Dermis blood vessel endothelial cell (primary cell): ENCODE measurements at places on chromosomes 16 and 17. TPM values are rescaled to one million over a fixed set of nuclear protein-coding genes. Genes with fewer than 3 reads are reported as not detected.

Gene DCXR
- 56.8 and 63.8 TPM in 2 replicates for total RNA-seq

Gene TK1
- 98.7 and 170 TPM in 2 replicates for total RNA-seq

Gene FZD2
- 0.68 and 1.0 TPM in 2 replicates for total RNA-seq

Gene MFAP4
- total RNA-seq = not detected in 2 replicates

Gene HSD17B2
- total RNA-seq = 181 and 215 TPM in 2 replicates

Gene CIBAR2
- not detected in 2 replicates for total RNA-seq

Gene KRTAP3-1
- not detected in 2 replicates for total RNA-seq

Gene STX1B
- 0.51 and 0.70 TPM in 2 replicates for total RNA-seq

Gene ZNF385C
- total RNA-seq = not detected in 2 replicates

Gene FSCN2
- total RNA-seq = 0.42 and 1.0 TPM in 2 replicates

Gene CHST6
- total RNA-seq = 1.2 and 1.9 TPM in 2 replicates

Gene SLC5A11
- 0.05 and 0.17 TPM in 2 replicates for total RNA-seq

Gene CLDN6
- total RNA-seq = not detected in 2 replicates

Gene CYGB
- total RNA-seq = 1.6 and 4.4 TPM in 2 replicates

Gene USP31
- 37.8 and 43.7 TPM in 2 replicates for total RNA-seq

Gene HSD17B1
- total RNA-seq = 0.23 and 0.34 TPM in 2 replicates

Gene CCL13
- not detected in 2 replicates for total RNA-seq

Gene HSBP1
- 40.2 and 70.5 TPM in 2 replicates for total RNA-seq

Gene NEUROD2
- not detected in 2 replicates for total RNA-seq

Gene HBA2
- 0.42 TPM in 1 of 2 replicates, not detected in the other for total RNA-seq

Gene NPIPB8
- total RNA-seq = 0.17 TPM in 1 of 2 replicates, not detected in the other

Gene PAFAH1B1
- 88.3 and 129 TPM in 2 replicates for total RNA-seq

Gene ABCC6
- under 0.01 and 0.47 TPM in 2 replicates for total RNA-seq

Gene CNTNAP1
- 12.3 and 41.2 TPM in 2 replicates for total RNA-seq

Gene SDR42E1
- total RNA-seq = 8.7 and 10.5 TPM in 2 replicates

Gene DNASE1L2
- total RNA-seq = 0.51 and 0.56 TPM in 2 replicates

Gene CA7
- not detected in 2 replicates for total RNA-seq

Gene NECAB2
- total RNA-seq = not detected in 2 replicates

Gene ADORA2B
- total RNA-seq = 3.6 and 8.2 TPM in 2 replicates

Gene RPGRIP1L
- 6.7 and 7.0 TPM in 2 replicates for total RNA-seq

Gene PRDM7
- total RNA-seq = not detected in 2 replicates

Gene TMEM114
- total RNA-seq = not detected in 2 replicates

Gene KCNJ18
- not detected in 2 replicates for total RNA-seq

Gene C16orf92
- not detected in 2 replicates for total RNA-seq

Gene C16orf96
- total RNA-seq = not detected in 2 replicates

Gene RNU2-1
- total RNA-seq = not detected in 2 replicates

Gene CCDC40
- 1.4 and 2.2 TPM in 2 replicates for total RNA-seq

Gene POLR2A
- total RNA-seq = 81.2 and 139 TPM in 2 replicates

Gene OR2C1
- not detected in 2 replicates for total RNA-seq

Gene KRTAP1-5
- not detected in 2 replicates for total RNA-seq

Gene DOC2B
- total RNA-seq = 20.6 and 57.9 TPM in 2 replicates

Gene PCTP
- 40.2 and 44.1 TPM in 2 replicates for total RNA-seq

Gene CMTM2
- total RNA-seq = 0.34 TPM in 1 of 2 replicates, not detected in the other

Gene KRT9
- not detected in 2 replicates for total RNA-seq

Gene ZG16
- total RNA-seq = not detected in 2 replicates

Gene SLC13A5
- total RNA-seq = not detected in 2 replicates

Gene KRT25
- not detected in 2 replicates for total RNA-seq

Gene ACSF3
- total RNA-seq = 27.2 and 33.6 TPM in 2 replicates

Gene CORO6
- total RNA-seq = 1.6 and 3.9 TPM in 2 replicates

Gene SLC38A8
- not detected in 2 replicates for total RNA-seq
